ENCODE measurements at places on chromosomes 2 and 18.

GRCh38 chr18:42131066-42131929, 176.3 kb downstream of the PIK3C3 start:
- DNase-seq = no peak

GRCh38 chr2:232477751-232478510, 9.7 kb downstream of the ECEL1 start:
- no peak for DNase-seq

GRCh38 chr2:82527124-82527523, 1932.0 kb downstream of the SUCLG1 start:
- no peak for DNase-seq

- DNase-seq = peak; percentile 66
Measured at GRCh38 chr2:36672199-36672598, 24.3 kb upstream of the VIT start.

DNA sequence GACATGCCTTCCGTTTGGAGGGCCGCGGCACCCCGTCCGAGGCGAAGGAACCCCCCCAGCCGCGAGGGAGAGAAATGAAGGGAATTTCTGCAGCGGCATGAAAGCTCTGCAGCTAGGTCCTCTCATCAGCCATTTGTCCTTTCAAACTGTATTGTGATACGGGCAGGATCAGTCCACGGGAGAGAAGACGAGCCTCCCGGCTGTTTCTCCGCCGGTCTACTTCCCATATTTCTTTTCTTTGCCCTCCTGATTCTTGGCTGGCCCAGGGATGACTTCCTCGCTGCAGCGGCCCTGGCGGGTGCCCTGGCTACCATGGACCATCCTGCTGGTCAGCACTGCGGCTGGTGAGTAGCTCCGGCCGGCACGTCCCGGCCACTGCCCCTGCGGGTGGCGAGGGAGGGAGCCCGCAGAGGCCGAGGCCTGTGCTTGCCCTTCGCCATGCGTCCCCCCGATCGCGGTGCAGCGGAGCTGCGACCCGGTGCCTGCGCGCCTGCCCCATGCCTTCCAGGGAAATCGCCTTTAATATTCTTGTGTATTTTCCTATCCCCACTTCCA, 1.2 kb downstream of the BMPR2 start:
- DNase-seq = no peak

GRCh38 chr2:26612034-26612433, 29.1 kb downstream of the CIB4 start:
- no peak for DNase-seq

GRCh38 chr2:56185101-56185581, 1.4 kb downstream of the CCDC85A start:
- DNase-seq = no peak

- DNase-seq = no peak
Measured at GRCh38 chr18:73663581-73663980, 484.1 kb downstream of the FBXO15 start.

- peak; percentile 14 for DNase-seq
Measured at GRCh38 chr2:157722580-157723234, 94.0 kb upstream of the ACVR1C start.

GRCh38 chr2:13121096-13121495, 404.4 kb downstream of the TRIB2 start:
- no peak for DNase-seq

DNA sequence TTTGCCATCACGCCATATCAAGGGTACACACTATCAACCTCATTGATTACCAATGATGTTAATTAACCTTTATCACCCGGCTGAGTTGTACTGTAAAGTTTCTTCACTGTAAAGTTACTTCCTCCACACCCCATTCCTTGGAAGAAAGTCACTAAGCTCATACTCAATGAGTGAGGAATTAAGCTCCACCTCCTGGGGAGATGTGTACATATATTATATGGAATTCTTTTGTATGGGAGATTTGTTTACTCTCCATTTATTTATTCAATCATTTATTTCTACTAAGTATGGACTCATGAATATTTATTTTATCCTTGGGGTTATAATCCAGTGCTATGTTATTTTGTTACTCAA, 56.8 kb downstream of the C2orf74 start:
- DNase-seq = no peak

DNA sequence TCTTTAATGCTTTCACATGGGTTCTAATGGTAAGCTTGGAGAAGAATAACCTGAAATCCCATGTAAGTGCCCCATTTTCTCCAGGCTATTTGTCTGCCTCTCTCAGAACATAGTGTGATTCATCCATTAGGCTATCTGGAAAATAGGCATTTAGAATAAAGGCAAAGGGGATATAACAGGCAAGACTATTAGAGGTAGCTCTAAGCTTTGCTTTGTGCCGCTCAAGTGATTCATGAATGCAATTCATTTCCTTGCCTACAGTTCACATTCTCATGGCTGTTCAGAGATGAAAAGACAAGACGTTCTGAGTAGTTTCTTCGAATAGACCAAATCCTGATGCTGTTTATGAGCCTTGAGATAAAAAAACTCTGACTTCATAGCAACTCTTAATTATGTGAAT, 101.7 kb downstream of the ANKRD44 start:
- no peak for DNase-seq

- no peak for DNase-seq
Measured at GRCh38 chr2:15763106-15763821, 171.6 kb downstream of the DDX1 start.

GRCh38 chr2:230184727-230185578, 34.8 kb downstream of the SP110 start:
- DNase-seq = no peak

- DNase-seq = no peak
Measured at GRCh38 chr18:24055009-24055804, 40.7 kb downstream of the TTC39C start.

GRCh38 chr18:5630057-5630899, 86.5 kb upstream of the EPB41L3 start:
- peak; percentile 30 for DNase-seq

GRCh38 chr18:3855966-3856365, 406.0 kb downstream of the TGIF1 start:
- DNase-seq = no peak

DNA sequence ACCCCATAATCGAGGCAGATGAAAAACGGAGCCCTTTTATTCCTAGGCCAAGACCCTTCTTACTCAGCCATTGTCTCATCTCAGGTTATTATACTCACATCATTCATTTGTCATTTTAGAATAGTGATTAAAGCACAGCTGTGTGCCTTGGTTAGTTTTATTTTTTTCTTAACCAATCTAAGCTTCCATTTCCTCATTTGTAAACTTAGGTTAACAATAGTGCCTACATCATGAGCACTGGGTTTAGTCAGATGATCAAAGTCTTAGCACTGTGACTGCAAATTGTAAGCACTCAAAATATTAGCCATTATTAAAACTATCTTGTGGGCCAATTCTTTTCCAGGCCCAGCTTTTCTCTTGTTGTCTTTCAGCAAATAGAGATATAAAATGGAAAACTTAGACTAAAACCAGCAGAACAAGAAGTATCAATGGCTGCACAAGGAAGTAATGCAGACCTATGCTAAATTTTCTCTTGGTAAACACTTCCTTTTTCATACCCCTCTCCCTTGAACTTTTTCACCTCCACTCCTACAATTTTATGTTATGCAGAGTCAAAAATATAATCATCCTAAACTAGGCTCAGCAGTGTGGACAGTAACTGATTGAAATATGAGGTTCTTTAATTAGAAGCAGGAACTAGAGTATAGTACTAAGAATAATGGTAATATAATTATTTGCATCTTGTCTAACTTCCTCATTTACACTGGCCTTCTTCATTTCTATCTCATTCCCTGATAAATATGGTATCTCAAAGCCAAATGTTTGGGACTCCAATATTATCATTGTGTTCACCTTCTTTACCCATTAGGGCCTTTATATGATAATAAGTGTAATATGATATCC, 21.5 kb upstream of the GALNT3 start:
- DNase-seq = no peak

- DNase-seq = no peak
Measured at GRCh38 chr2:7594211-7594610, 677.0 kb downstream of the RNF144A start.

GRCh38 chr2:135182601-135183000, 130.5 kb downstream of the RAB3GAP1 start:
- no peak for DNase-seq

DNA sequence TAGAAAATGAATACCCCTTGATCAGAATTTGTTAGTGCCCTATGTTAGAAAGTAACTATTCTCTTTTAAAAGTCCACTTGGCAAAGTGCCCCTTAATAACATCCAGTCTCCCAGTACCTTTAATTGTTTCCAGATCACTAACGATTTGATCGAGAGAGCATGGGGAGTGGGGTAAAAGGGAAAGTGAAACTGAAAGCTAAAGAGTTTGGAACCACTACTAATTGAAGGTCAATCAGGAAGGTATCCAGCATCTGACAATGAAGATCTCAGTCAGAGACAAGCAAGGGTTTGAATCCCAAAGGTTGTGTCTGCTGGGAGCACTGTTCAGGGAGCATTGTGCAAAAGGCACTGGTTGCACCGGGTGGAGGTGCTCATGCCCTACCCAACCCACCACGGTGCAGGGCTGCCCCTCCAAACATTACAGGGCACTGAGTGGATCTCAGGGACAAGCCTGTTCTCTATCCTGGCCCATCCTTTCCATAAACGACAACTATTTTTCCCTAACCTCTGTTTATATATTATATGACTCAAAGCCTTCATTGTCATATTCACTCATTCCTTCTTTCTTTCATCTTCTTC, 14.6 kb upstream of the RIT2 start:
- no peak for DNase-seq

- DNase-seq = peak; percentile 94
Measured at GRCh38 chr2:238596571-238597551, 170.1 kb downstream of the ASB1 start.

DNA sequence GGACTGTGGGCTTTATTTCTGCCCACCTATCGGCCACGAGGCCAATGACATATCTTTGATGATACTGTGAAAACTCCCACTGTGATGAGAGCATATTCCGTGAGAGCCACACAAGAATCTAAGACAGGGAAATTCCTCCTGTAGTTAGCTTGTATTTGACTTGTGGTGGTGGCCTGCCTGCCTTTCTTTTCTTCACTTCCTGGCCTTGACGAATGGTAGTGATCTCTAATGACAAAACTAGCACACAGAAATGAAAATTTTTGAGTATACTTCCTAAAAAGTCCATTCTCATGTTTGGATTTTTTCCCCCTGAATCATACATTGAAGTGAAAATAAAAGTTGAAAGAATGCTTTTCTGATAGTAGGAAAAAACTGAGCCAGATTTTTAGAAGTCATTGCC, 94.4 kb downstream of the MGAT5 start:
- DNase-seq = no peak

DNA sequence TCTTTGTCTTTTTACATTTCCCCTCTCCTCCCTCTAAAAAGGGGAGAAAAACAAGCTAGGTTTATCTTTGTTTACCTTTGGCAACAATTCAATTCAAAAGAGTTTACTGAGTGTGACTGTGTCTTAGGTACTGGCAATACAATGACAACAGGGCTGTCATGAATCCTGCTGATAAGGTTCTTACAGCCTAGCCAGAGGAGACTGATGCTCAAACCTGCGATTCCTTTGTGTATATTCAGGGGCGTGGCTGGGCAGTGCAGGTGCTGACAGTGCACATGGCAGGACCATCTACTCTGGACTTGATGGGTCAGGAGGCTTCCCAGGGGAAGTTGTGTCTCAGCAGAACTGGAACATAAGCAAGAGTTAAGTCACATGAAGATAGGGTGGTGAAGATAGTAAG, 23.2 kb upstream of the TTN start:
- no peak for DNase-seq

- no peak for DNase-seq
Measured at GRCh38 chr2:34401186-34401585, 802.1 kb upstream of the FAM98A start.

- DNase-seq = peak; percentile 72
Measured at GRCh38 chr2:27705851-27706622, 42.3 kb downstream of the SLC4A1AP start.

DNA sequence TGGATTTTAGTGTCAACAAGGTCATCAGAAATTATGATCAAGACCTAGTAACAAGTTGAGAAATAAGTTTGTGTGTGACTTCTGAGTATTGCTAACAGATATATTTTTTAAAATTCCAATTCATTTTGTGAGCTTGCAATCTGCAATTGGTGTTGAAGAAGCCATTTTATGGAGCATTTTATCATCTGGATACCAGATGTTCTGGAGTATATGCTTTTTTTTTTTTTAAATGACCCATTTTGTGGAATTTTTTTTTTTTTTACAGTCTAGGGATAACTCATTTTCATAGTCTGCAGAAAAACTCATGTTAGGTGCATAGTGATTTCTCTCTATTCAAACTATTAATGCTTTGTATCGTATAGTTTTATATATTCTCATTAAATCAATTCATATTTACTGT, 12.6 kb downstream of the QPCT start:
- DNase-seq = no peak

- no peak for DNase-seq
Measured at GRCh38 chr18:52670896-52671295, 330.9 kb downstream of the DCC start.

- no peak for DNase-seq
Measured at GRCh38 chr2:112709703-112710102, 11.1 kb upstream of the NT5DC4 start.

DNA sequence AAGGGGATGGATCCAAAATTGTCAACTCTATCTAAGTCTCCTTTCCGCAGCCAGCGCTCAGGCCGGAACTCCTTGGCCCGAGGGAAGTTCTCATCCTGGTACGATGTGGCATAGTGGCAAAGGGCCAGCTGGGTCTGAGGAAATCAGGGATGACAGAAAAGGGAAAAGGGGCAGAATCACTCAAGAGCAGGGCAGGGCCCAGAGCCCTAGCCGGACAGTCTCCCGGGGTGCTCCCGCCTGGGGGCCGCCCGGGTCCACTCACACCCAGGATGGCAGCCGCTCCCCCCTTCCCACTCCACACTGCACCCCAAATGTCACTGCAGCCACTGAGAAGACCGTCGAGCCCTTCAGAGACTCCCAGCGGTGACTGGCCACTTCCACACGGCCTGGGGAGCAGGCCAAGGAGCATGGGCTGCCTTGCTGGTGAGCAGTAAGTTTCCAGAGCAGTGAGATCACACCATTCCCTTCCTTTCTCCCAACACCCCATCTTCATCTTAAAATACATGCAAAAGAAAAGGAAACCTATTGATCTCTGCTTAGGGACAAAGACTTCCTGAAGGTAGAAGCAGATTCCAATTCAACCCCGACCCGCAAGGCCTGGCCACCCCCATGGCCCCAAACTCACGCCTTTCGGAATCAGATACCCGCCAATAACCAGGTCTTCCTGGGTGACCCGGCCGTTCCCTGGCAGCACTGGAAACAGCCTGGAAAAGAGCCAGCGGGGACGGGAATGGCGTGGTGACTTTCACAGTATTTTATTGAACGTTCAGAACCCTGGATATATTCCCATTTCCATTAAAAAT, 26.7 kb downstream of the CYP27C1 start:
- DNase-seq = no peak

DNA sequence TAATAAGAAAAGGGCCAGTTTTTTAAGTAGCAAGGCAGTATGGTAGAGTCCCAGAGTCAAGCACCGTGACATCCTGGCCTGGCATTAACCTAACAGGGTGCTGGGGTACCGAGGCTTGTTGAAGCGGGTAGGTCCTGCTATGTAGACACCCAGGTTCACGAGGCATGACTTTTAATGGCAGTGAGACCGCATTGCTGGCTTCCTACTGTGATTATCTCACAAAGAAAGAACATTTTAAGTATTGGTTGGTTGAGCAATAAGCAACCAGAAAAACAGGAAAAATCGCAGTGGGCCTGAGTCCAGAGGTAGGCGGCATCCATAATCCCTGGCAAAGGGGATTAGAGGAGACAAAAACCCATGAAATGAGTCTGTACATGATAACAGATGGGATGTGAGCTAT, 927.9 kb upstream of the ACVR2A start:
- no peak for DNase-seq

Data from kidney capillary endothelial cell (primary cell).